Adipose tissue (tissue), 3 donors: ENCODE measurements at places on chromosomes 2 and 18. TPM values are rescaled to one million over a fixed set of nuclear protein-coding genes. Genes with fewer than 3 reads are reported as not detected.

Gene LBX2
- polyA plus RNA-seq, result 3.3 TPM

Gene CRYGD
- not detected for polyA plus RNA-seq

Gene NEB
- 0.42 TPM for polyA plus RNA-seq

Gene CD8B
- polyA plus RNA-seq, result not detected

Gene OBSL1
- polyA plus RNA-seq, result 64.3 TPM

Gene PRKAG3
- polyA plus RNA-seq, result not detected

Gene IGFBP2
- polyA plus RNA-seq, result 93.2 TPM

Gene ALKAL2
- polyA plus RNA-seq, result 28.8 TPM

Gene PDE11A
- 0.27 TPM for polyA plus RNA-seq

Gene DOK1
- polyA plus RNA-seq, result 16.2 TPM

Gene ZC3H6
- polyA plus RNA-seq, result 1.00 TPM

Gene HOXD11
- 0.05 TPM for polyA plus RNA-seq

Gene HRH4
- 0.11 TPM for polyA plus RNA-seq

Gene OSR1
- polyA plus RNA-seq, result 2.7 TPM

Gene UGT1A1
- polyA plus RNA-seq, result 0.06 TPM

Gene LRP1B
- 0.25 TPM for polyA plus RNA-seq

Gene ITGA6
- polyA plus RNA-seq, result 33.9 TPM

Gene CRACDL
- 4.5 TPM for polyA plus RNA-seq

Gene UCN
- polyA plus RNA-seq, result 0.83 TPM

Gene MYCN
- polyA plus RNA-seq, result 0.17 TPM

Gene IL1RL2
- polyA plus RNA-seq, result 0.91 TPM

Gene GCKR
- 3.0 TPM for polyA plus RNA-seq

Gene B4GALT6
- polyA plus RNA-seq, result 0.87 TPM

Gene FOXI3
- polyA plus RNA-seq, result not detected

Gene FN1
- 76.8 TPM for polyA plus RNA-seq

Gene DAPL1
- polyA plus RNA-seq, result not detected

Gene BOLL
- polyA plus RNA-seq, result not detected

Gene CDH7
- not detected for polyA plus RNA-seq

Gene ALPI
- 0.02 TPM for polyA plus RNA-seq

Gene CHRND
- polyA plus RNA-seq, result not detected

Gene UPP2
- 0.10 TPM for polyA plus RNA-seq

Gene DNAH7
- 0.09 TPM for polyA plus RNA-seq

Gene CCDC138
- polyA plus RNA-seq, result 0.88 TPM

Gene SOWAHC
- 6.0 TPM for polyA plus RNA-seq

Gene TEKT4
- polyA plus RNA-seq, result not detected

Gene SERPINB13
- polyA plus RNA-seq, result not detected

Gene PFN4
- 0.31 TPM for polyA plus RNA-seq

Gene SATB2
- polyA plus RNA-seq, result 1.6 TPM

Gene DSC1
- not detected for polyA plus RNA-seq

Gene RIT2
- not detected for polyA plus RNA-seq

Gene IL36RN
- polyA plus RNA-seq, result not detected

Gene RGPD4
- polyA plus RNA-seq, result not detected

Gene ATP8B1
- 3.1 TPM for polyA plus RNA-seq

Gene RBM44
- 1.7 TPM for polyA plus RNA-seq

Gene DNAH6
- 0.27 TPM for polyA plus RNA-seq

Gene SNRPD1
- 17.2 TPM for polyA plus RNA-seq

Gene CPLX4
- not detected for polyA plus RNA-seq

Gene INPP5D
- polyA plus RNA-seq, result 8.1 TPM

Gene C2orf78
- not detected for polyA plus RNA-seq

Gene TRIB2
- polyA plus RNA-seq, result 27.4 TPM

Gene UGT1A6
- polyA plus RNA-seq, result not detected
